ENCODE measurements at places on chromosomes 12 and 14.

GRCh38 chr14:94138251-94138650 lies 8.8 kb upstream of the IFI27L2 start:
- DNase-seq, result no peak

DNA sequence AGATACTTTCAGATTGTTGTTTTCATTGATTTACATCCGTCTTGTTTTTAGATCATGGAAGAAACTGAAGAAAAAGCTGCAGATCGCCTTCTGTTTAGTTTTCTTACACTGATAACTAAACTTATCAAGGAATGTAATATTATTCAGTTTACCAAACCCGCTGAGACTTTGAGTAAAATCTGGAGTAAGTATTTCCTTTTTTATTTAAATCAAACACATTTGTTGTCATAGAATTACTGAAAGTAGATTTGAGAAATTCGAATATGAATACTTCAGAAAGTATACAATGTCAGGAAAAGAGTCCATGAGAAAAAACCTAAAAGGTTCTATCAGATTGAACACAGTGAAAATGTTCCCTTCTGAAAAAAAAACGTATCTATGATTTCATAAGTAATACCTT lies 32.0 kb downstream of the ARL1 start:
- no peak for DNase-seq

DNA sequence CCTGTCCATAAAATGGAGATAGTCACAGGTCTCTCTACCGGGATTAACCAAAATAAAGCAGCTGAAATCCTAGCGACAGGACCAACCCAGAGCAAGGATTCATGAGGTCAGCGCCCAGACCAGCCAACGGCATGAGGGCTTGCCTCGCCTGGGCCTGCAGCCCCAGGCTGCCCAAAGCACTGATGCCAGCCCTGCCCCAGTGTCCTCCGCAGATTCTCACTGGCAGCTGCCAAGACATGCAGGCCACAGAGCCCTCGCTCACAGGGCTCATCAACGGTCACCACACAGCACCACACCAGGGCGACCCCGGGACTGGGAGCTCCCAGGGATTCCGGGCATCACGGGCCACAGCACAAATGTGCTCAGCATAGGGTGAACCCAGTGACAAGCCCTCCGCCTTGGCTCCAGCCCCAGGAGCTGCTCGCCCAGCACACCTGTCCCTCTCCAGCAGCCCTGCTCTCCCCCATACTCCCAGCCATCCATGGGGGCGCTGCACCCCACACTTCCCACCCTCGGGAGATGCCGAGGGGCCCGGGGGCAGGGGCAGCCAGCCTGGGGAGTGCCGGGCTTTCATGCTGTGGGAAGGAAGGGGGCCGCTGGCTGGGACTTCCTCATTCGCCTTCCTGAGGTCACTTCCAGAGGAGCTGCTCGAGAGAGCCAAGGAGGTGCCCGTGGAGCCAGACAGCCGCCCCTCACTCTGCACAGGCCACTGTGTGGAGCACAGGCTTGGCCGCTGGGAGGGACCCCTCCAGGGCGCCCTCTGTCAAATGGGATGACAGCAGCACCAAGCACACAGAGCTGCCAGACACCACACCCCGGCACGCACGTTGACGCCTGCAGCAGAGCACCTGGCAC lies 14.1 kb downstream of the RAB35 start:
- no peak for DNase-seq

- no peak for DNase-seq
Observed at GRCh38 chr12:120936197-120936596, 32.0 kb upstream of the SPPL3 start.

- DNase-seq, result no peak
Observed at GRCh38 chr12:50058743-50059312, 1.4 kb downstream of the ASIC1 start.

DNA sequence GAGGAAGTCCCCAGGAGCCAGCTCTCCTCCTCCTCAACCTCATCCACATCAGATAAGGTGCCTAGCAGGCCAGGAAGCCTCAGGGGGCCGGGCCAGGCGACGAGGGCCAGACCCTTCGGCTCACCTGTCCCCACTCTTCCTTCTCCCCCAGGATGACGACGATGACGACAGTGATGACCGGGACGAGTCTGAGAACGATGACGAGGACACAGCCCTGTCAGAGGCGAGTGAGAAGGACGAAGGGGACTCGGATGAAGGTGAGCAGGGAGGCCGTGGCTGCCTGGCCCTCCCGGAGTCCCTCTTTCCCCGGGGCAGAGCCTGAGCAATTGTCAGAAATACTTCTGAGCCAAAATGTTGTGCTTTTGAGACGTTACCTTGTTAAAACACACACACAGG lies 13.8 kb downstream of the SETD1B start:
- DNase-seq, result no peak

GRCh38 chr14:68261092-68261842 lies 441.7 kb downstream of the RAD51B start:
- no peak for DNase-seq

DNA sequence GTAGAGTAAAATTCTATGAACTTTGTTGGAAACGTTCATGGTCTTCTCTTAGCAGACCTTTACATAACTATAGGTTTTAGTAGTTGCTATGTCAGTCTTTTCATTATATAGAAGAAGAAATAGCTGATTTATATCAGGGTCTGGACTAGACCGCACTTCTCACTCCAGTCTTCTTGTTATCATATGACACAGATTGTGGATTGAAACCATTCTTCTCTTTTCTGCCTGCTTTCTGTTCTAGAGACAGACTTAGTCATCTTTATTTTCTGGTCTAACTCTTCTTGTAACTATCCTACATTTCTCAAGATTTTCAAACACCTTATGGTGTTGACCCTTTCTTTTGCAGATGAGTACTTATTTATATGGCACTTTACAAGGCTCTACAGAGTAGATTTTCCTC lies 55.7 kb downstream of the PCNX1 start:
- DNase-seq, result no peak

DNA sequence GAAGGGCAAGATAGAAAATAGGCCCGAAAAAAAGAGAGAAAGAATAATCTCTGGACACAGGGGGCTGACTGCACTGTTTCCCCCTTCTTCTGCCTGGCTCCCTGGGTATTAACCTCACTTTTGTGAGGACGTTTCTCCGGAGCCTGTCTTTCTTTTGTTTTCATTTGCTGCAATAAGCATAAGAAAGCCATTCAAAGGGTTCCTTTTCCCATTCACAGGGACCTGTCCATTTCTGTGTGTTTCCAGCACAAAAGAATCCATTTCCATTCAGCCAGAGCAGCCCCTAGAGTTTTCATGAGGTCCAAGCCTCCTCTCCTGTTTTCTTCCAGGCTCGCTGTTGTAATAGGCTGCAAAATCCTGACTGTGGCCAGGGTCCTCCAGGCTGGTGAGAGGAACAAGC lies 16.8 kb downstream of the PLXNC1 start:
- no peak for DNase-seq

- DNase-seq, result no peak
Observed at GRCh38 chr14:60958146-60958545, 22.7 kb downstream of the TRMT5 start.

GRCh38 chr12:42859612-42860011 lies 270.1 kb upstream of the PRICKLE1 start:
- DNase-seq, result no peak

DNA sequence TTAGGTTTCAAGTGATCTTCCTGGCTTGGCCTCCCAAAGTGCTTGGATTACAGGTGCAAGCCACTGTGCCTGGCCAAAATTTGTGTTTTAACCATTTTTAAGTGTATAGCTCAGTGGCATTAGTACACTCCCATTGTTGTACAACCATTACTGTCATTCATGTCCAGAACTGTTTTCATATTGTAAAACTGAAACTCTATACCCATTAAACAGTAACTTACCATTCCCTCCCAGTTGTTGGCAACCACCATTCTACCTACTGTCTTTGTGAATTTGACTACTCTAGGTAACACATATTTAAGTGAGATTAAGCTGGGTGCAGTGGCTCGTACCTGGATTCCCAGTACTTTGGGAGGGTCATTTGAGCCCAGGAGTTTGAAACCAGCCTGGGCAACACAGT lies 67.3 kb upstream of the KCNH3 start:
- no peak for DNase-seq

DNA sequence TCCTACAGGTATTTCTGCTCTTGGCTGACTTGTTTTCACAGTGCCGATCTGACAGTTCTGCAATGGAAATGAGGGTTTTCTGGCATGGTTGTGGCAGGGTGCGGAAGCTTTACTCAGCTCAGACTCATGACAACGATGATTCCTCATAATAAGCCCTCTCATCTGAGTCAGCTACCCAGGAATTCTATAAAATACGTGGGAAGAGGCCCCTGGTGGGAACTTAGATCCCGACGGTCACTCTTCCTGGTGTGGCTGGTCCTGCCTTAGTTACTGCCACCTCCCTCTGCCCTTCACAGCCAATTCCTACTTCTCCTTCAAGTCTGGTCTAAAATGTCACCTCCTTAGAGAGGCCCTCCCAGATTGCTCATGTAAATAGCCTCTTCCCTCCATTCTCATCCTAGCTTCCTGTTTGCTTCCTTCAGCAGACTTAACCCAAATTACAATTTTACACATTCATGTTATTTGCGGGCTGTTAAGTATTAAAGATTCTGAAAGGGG lies 104.2 kb upstream of the MAP1LC3B2 start:
- DNase-seq, result no peak

- no peak for DNase-seq
Observed at GRCh38 chr14:22384167-22384549, 204.9 kb downstream of the DAD1 start.

DNA sequence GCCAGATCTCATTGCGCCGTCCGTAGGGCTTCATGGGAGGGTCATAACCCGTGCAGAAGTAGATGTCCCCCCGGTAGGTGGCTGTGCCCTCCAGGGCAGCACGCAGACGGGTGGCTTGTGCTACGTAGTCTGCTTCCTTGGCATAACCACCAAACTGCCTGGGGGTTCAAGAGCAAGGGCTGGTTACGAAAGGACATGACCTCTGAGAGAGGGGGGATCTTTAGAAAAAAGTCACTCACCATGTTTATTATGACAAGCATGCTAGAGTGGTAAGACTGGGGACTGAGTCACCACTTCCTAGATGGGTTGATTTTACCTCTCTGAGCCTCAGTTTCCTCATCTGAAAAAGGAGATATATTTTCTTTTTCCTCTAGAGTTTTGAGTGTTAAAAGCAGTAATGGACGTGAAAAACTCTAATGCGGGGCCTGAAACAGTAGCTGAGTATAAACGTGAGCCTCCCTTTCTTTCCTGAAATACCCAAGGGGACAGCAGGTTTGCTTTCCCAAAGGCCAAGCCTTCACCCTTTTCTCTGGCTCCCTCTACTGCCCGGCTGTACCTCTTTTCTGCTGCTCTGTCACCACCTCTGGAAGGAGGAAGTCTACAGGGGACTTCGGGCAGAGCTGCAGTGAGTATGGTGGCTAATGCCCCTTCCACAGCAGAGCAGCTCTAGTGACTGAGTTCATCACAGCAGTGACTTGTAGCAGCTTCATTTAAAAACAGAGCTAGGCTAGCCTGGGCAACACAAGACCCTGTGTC lies 23.5 kb upstream of the GPRC5D start:
- no peak for DNase-seq

DNA sequence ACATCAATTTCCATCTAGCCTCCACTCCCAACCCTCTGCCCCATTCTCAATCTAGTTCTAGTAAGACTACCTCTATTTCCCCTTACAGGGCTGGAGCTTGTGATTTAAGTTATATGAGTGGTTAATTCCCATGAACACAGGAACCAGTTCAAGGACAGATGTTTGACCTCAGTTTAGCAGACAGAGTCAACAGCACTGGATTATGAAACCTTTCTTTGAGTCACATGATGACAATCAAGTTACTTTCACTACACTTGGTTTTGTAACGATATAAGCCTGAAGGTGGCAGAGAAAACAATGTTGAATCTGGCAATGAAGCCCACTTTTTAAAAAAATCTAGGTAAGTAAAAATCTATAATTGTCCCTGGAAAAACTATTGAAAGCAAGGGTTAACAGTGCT lies 1646.2 kb upstream of the FLRT2 start:
- no peak for DNase-seq

Data from cortex of kidney (tissue), 1 donor.